AG08395 (cell line): ENCODE measurements at places on chromosomes 4 and X.

GRCh38 chrX:9518051-9518450, 53.2 kb downstream of the TBL1X start:
- DNase-seq: no peak

GRCh38 chr4:37389366-37389765, 144.8 kb downstream of the NWD2 start:
- no peak for DNase-seq

DNA sequence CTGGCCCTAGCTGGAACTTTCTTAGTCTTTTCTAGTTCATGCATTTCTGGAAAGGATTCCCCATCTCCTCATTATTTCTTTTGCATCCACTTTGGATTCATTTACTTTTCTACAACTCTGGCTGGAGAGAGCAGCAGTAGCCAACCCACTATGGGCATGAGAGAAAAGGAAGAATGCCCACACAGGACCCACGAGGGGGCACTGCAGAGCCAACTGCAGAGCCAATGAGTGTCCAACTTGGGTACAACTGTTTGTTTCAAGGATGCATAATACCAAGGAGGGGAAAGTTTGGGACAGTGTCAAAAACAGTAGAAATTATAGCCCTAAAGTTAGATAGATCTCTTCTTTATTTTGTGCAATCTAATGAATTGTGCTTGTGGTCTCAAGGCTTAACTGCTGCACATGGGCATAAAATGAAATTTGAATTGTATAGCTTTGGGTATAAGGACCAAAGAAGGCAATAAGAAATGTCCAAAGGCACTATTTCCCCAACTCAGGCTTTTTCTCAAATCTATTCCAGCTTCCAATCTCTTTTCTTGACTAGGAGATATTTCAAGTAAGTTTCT, 230.6 kb downstream of the NSUN7 start:
- DNase-seq: peak; percentile 41

DNA sequence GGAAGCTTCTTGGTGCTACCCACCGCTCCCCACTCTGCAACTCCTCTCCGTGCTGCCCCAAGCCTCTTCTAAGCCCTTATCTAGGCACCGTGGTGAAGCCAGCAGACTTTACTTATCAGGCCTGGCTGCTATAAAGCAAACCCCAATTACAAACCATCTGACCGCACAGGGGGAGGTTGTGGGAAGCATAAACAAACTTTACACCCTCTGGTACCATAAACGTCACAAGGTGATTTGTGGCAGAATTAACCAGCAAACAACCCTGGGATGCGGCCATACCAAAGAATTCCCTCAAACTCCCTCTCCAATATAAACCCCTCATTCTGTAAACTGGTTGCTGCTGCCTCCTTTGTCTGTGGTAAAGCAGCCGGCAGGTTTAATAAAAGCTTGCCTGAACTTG, 55.2 kb downstream of the MAGEC2 start:
- DNase-seq: no peak

DNA sequence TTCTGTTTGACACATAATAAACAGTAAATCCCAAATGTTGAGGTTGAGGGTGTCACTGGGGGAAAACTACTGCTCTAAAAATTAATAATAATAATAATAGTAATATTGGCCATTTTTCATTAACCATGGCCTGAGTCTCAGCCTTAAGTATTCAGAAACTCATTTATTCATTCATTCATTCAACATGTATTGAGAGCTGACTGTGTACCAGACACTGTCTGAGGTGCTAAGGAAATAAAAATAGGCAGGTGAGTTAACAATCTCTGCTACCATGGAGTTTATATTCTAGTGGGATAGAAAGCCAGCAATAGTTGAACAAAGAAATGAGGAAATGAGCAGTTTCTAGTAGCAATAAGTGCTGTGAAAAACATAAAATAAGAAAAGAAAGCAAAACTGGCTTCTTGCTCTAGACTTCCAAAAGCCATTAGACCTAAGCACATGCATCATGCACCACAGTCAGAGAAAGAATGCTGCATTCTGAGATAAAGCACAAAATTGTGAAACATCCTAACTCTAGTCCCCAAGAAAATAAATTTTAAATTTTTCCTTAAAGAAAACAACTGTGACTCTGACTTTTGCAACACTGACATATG, 278.7 kb downstream of the RCHY1 start:
- DNase-seq: no peak

GRCh38 chr4:110915301-110915700, 292.4 kb upstream of the PITX2 start:
- DNase-seq: no peak

DNA sequence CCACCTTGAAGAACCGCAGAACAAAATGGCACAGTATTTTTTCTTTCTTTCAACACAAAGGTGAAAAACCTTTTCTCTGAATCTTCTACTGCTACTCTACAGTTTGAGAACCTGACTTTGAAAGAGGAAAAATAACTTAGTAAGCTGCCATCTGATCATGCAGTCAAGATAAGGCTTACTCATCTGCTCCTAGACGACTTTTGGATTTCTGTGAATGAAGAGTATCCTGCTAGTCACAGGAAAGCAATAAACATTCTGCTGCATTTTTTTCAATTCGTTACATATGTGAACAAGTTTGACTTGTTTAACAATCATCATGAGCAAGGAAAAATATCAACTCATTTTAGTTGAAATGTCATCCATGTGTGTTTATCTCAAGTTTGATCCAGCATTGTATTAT, 25.2 kb downstream of the TIGD2 start:
- no peak for DNase-seq

DNA sequence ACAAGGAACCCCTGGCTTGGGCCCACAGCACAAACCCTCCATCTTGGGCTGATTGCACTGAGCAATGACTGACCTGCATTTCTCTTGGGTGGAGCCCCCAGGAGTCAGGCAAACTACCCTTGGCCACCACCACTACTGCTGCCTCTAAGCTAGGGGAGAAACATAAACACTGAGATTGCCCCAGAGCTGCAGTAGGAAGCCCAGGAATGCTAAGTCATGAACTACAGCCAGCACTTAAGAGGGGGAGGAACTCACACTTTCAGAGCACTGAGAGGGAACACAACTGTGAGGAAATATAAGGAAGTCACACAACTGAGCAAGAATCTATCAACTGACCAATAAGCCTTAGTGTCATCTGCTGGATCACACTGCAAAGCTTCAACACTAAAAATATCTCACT, 111.6 kb upstream of the PPP3CA start:
- DNase-seq: no peak

DNA sequence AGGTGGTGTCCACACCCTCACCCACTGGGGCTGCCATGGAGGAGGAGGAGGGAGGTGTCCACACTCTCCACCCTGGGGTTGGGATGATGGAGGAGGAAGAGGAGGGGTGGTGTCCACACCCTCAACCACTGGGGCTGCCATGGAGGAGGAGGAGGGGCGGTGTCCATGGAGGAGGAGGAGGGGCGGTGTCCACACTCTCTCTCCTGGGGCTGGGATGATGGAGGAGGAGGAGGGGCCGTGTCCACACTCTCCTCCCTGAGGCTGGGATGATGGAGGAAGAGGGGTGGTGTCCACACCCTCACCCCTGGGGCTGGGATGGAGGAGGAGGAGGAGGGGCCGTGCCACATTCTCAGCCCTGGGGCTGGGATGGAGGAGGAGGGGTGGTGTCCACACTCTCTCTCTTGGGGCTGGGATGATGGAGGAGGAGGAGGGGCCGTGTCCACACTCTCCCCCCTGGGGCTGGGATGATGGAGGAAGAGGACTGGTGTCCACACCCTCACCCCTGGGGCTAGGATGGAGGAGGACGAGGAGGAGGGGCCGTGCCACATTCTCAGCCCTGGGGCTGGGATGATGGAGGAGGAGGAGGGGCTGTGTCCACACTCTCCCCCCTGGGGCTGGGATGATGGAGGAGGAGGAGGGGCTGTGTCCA, 231.7 kb downstream of the CRLF2 start:
- DNase-seq: no peak

GRCh38 chr4:183987987-183988392, 82.9 kb downstream of the STOX2 start:
- DNase-seq: peak; percentile 82

- DNase-seq: no peak
These were observed 74.0 kb upstream of the GC start for GRCh38 chr4:71857713-71858451.

DNA sequence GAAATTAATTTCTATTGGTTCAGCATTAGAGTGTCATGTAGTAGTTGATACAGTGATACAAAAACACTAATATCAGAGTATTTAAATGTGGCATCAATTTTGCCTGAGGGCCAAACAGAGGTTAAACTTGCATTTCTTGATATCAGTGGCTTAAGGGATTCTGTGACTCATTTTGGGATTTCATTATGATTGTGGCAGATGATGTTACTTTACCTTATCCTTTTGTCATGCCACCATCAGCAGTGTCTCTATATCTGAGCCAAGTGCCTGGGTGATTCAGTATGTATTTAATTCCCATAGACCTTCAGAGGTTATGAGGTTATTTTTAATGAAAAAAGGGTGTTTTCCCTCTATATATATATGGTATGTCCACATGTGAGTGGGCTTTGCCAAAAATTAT, 582.9 kb downstream of the ADGRL3 start:
- DNase-seq: no peak

- DNase-seq: no peak
These were observed 25.8 kb downstream of the ZNF630 start for GRCh38 chrX:48045410-48046311.

DNA sequence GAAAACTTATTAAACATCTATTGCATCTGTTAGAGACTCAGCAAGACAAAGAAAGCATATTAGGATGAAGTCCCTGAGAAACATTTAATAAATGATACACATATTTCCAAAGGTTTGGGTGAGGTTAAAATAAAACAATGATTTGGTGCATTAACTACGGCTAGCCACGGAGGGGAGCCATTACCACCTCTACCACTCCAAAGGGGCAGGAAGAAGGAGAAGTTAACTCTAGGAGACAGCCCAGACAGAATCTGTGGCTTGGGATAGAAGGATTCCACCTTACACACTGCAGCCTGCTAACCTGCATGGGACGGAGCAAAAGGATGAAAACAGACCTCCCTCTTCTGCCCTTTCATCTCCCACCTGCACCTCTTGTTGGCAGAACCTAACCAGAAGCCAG, 189.1 kb upstream of the C1QTNF7 start:
- DNase-seq: peak; percentile 70

DNA sequence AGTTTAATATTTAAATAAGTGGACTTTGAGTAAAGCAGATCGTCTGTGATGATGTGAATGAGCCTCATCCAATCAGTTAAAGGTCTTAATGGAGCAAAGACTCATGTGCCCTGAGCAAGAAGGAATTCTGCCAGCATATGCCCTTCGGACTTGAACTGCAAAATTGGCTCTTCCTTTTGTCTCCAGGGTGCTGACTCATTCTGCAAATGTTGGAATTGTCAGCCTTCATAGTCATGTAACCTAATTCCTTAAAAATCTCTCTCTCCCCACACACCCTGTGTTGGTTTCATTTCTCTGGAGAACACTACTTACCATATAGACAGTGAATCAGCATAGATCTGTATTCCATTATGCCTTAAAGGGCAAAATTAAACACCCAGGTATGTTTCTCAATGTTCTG, 609.8 kb upstream of the GALNTL6 start:
- peak; percentile 1 for DNase-seq

DNA sequence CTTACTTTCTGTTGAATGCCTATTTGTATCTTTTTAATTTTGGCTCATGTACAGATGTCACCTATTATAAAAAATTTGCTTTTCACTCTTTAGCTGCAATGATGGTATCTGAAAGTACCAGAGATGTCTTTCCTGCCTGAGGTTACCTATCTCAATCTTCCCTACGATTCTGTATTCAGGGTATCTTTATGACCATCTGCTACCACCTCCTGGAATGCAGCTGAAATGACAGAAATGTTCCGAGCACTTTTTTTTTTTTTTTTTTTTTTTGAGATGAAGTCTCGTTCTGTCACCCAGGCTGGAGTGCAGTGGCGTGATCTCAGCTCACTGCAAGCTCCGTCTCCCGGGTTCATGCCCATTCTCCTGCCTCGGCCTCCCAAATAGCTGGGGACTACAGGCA, 136.4 kb downstream of the REPS2 start:
- no peak for DNase-seq

- DNase-seq: no peak
These were observed 640 bp downstream of the BANK1 start for GRCh38 chr4:101791182-101791558.

DNA sequence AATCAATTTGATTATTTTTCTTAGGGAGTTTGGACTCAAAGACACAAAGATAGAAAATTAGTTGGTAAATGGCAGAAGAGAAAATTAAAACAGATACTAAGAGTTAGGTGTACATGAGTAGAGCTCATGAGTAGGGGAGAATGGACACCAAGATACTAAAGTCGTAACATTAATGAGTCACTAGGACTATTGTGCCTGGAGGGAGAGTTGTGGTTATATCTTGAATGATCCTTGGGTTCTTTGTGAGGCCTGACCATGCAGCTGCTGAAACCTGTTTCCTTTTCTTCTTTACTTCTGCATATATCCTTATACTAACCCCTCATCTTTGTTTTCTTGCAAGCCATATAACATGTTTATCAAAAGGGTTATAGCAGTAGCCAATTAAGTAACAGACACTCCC, 532.8 kb downstream of the RPA4 start:
- no peak for DNase-seq

GRCh38 chr4:115944146-115944905, 830.9 kb upstream of the NDST4 start:
- DNase-seq: no peak

GRCh38 chrX:23792861-23793553, 10.0 kb downstream of the SAT1 start:
- no peak for DNase-seq

DNA sequence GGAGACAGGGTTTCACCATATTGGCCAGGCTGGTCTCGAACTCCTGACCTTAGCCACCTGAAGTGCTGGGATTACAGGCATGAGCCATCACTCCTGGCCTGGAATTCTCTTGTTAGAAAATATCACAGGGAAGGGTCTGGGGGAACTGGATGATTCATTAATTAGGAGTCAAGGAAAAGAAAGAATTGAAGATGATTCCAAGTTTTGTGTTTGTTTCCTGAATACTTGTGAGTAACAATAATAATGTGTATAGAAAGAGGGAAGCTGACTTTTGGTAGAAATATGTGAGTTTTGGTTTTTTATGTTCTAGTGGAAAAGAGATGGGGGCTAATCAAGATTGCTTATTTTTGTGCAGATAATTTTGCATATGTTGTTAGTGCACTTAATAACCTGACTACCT, 77.3 kb upstream of the CLNK start:
- no peak for DNase-seq

- DNase-seq: no peak
These were observed 886.2 kb downstream of the ARAP2 start for GRCh38 chr4:35358001-35358584.
